ENCODE measurements at places on chromosomes 1 and 21.

DNA sequence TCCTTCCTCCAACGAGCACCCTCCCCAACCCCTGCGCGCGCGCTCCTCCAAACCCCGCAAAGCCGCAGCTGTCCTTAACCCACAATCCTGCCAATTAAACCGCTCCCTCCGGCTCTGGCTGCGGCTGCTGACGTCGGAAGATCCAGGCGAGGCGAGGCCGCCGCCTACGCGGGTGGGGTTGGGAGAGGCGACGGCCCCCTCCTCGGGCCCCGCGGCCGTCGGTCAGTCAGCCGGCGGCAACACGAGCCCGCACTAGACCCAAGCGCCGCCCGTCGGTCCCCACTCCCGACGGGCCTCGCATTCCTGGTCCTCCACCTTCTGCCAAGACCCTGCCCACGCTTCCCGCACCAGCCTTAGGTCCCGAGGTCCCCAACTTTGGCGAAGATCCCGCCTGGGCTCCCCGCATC is 75.4 kb downstream of the VWA5B1 start:
- peak; percentile 36 for DNase-seq

GRCh38 chr1:15657021-15657420 is 27.1 kb upstream of the PLEKHM2 start:
- DNase-seq: no peak

- peak; percentile 86 for DNase-seq
These were observed 2.8 kb upstream of the IGSF8 start for GRCh38 chr1:160101037-160101716.

- peak; percentile 83 for DNase-seq
These were observed 24.0 kb downstream of the PGLYRP3 start for GRCh38 chr1:153288634-153289275.
